ENCODE measurements at places on chromosomes 4 and X.

DNA sequence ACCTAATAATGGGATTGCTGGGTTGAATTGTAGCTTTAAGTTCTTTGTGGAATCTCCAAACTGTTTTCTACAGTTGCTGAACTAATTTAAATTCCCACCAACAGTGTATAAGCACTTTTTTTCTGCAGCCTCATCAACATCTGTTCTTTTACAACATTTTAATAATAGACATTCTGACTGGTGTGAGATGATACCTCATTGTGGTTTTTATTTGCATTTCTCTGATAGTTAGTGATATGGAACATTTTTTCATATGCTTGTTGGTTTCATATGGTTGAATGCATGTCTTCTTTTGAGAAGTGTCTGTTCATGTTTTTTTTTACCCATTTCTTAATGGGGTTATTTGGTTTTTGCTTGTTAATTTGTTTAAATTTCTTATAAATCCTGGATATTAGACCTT lies 1718.9 kb downstream of the C4orf33 start:
- H3K36me3 ChIP-seq, result no peaks in the 10 kb centered on the region
- no peaks in the 10 kb centered on the region for H3K27me3 ChIP-seq
- no peak for DNase-seq

DNA sequence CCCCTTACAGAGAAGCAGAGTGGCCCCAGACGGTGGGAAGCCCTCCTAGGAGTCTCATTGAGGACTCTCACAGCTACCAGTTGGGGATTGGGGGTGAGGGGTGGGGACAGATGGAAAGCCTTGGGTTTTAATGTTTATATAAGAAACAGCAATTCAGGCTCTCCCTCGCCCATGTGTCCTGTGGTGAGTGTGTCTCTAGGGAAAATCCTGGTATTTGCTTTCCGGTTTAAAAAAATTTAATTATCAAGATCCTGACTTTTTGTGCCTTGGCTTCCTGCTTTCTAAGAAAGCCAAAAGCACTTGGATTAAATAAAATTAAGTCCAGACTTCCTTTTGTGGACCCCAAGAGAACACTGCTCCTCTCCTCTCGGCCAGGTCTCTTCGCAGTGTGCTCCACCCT lies 93.8 kb downstream of the SOWAHB start:
- no peaks in the 10 kb centered on the region for H3K36me3 ChIP-seq
- no peak overlapping the region for H3K27ac ChIP-seq
- H3K4me3 ChIP-seq, result no peak overlapping the region
- DNase-seq, result no peak
- H3K4me1 ChIP-seq, result no peaks in the 10 kb centered on the region

- no peaks in the 10 kb centered on the region for H3K27me3 ChIP-seq
- no peaks in the 10 kb centered on the region for H3K36me3 ChIP-seq
- no peaks in the 10 kb centered on the region for H3K4me1 ChIP-seq
- H3K27ac ChIP-seq, result no peak overlapping the region
Measured at GRCh38 chr4:129900430-129900953, 804.5 kb downstream of the C4orf33 start.

GRCh38 chr4:56723201-56723605 lies 42.1 kb upstream of the HOPX start:
- peaks cover 2% of the 10 kb centered on the region for H3K36me3 ChIP-seq
- no peak overlapping the region for H3K4me3 ChIP-seq
- H3K4me1 ChIP-seq, result peaks cover 8% of the 10 kb centered on the region

DNA sequence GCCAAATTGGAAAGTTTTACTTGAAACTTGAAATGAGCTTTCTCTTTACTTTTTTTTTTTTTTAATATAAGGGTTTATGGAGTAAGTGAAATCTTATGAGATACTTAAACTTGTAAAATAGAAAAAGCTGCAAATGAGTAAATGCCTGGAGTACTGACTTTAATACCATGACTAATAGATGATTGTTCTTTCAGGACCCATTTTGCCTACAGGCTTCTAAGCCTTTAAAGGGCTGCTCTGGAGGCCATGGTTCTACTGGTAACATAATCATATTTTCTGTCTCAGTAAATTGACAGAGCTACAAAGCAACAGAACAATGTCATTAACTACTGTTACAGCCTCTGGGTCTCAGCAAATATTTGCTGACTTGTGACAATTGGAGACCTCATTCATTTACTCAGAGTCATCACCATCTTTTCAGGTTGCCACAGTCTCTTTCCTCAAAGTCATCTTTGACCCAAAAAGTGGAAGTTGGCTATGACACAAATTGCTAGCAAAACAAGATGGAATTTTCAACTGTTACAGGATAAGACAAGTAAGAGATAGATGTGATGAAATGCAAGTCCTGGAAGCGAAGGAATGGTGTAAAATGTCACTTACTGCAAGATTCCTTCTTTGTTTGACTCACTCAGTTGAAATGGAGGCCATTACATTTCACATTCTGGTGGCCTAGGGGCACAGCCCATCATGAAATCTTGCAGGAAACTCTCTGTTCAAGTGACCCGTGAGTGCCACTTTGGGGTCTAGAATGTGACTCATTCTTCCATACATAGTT lies 132.7 kb downstream of the BTC start:
- H3K36me3 ChIP-seq, result no peaks in the 10 kb centered on the region
- DNase-seq, result no peak
- no peaks in the 10 kb centered on the region for H3K4me1 ChIP-seq
- no peak overlapping the region for H3K27ac ChIP-seq
- H3K4me3 ChIP-seq, result no peak overlapping the region
- H3K27me3 ChIP-seq, result peaks cover 12% of the 10 kb centered on the region

DNA sequence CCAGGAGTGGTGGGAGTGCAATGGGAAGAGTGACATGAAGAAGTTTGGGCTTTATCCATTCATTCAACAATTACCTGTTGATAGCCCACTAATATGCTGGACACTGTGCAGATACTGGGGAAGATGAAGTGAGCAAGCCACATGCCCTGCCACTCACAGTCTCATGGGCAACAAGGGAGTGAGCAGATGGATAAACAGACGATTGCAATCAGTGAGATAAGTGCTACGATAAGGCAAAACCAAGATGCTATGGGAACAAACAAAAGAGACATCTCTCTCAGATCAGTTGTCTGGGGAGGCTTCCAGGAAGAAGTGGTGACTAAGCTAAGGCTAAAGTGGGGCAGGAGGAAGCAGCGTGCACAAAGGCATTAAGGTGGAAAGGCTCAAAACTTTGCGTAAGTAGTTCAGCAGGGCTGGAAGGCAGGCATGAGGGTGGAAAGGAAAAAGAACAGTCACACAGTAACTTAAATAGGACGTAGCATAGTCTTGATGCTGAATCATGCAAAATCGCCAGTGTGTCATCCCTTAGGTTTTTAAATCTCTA lies 31.7 kb downstream of the GAB3 start:
- no peaks in the 10 kb centered on the region for H3K27me3 ChIP-seq
- peaks cover 18% of the 10 kb centered on the region for H3K4me1 ChIP-seq
- H3K27ac ChIP-seq, result peak overlapping the region; percentile 16
- DNase-seq, result no peak
- peak overlapping the region; percentile 33 for H3K4me3 ChIP-seq
- no peaks in the 10 kb centered on the region for H3K36me3 ChIP-seq

DNA sequence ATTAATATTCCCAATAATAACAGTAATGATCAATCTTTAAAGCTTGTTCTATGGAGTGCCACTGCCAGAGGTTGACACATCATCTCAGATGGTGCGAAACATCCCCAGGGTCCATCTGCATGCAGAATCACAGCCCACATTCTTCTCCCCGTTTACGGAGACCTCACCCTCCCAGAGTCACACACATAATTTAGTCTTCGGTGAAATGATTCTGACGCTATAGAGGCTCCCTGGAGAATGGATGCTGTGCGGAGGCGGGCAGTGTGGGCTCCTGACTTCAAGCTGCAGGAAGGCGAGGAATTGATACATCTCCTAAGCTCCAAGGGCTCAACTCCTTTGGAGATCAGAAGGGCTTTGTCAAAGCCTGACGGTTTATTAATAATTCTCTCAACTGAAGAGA lies 11.0 kb upstream of the ARHGAP36 start:
- H3K4me3 ChIP-seq, result no peak overlapping the region
- peaks cover 26% of the 10 kb centered on the region for H3K27me3 ChIP-seq
- H3K27ac ChIP-seq, result no peak overlapping the region

- DNase-seq, result no peak
- H3K36me3 ChIP-seq, result peaks cover 4% of the 10 kb centered on the region
- H3K27ac ChIP-seq, result no peak overlapping the region
Measured at GRCh38 chr4:17670423-17670822, 56.0 kb downstream of the MED28 start.

DNA sequence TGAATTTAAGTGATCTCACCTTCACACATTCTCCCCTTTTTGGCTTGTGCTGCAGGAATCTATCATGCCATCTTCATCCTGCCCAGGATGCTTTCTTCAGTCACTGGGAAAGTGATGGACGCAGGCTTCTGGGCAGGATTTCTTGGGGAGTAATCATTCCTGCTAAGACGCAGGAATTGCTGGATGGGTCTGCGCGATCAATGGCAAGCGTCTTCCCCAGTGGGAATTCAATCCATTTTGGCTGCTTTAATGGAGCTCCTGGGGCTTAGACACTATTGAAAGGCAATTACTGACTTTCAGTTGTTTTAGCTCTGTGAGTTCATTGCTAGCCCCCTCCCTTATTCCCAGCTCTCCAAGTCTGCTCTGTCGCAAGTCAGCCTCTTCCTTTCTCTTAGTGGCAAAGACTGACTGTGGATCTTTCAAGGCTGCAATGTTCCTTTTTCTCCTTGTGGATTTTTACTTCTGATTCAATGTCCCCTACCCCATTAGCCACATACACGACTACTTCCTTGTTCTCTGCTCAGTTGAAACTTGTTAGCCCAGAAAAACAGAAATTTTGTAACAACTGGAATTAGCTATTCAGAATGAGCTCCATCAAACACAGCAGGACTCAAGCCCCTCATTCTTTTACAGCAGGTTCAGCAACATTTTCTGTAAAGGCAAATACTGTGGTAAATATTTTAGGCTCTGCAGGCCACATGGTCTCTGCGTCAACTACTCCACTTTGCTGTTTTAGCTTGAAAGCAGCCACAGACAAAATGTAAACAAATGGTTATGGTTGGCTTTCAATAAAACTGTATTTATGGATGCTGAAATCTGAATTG lies 154.9 kb downstream of the ASB9 start:
- no peak overlapping the region for H3K27ac ChIP-seq
- H3K27me3 ChIP-seq, result no peaks in the 10 kb centered on the region
- no peaks in the 10 kb centered on the region for H3K4me1 ChIP-seq
- no peak overlapping the region for H3K4me3 ChIP-seq

- no peak for DNase-seq
- H3K27me3 ChIP-seq, result peaks cover 9% of the 10 kb centered on the region
- no peaks in the 10 kb centered on the region for H3K36me3 ChIP-seq
- H3K27ac ChIP-seq, result no peak overlapping the region
Measured at GRCh38 chr4:142402900-142403299, 443.2 kb downstream of the INPP4B start.

- H3K27ac ChIP-seq, result no peak overlapping the region
- no peak overlapping the region for H3K4me3 ChIP-seq
- H3K4me1 ChIP-seq, result peaks cover 2% of the 10 kb centered on the region
- H3K36me3 ChIP-seq, result no peaks in the 10 kb centered on the region
- DNase-seq, result no peak
Measured at GRCh38 chrX:17587366-17587765, 149.9 kb upstream of the SCML1 start.

- peak overlapping the region; percentile 95 for H3K4me3 ChIP-seq
- peaks cover 23% of the 10 kb centered on the region for H3K36me3 ChIP-seq
Measured at GRCh38 chrX:1591863-1592469, 562 bp downstream of the AKAP17A start.

- H3K36me3 ChIP-seq, result no peaks in the 10 kb centered on the region
- peaks cover 64% of the 10 kb centered on the region for H3K4me1 ChIP-seq
- no peak overlapping the region for H3K27ac ChIP-seq
Measured at GRCh38 chr4:77120886-77121508, 36.0 kb upstream of the CCNG2 start.

DNA sequence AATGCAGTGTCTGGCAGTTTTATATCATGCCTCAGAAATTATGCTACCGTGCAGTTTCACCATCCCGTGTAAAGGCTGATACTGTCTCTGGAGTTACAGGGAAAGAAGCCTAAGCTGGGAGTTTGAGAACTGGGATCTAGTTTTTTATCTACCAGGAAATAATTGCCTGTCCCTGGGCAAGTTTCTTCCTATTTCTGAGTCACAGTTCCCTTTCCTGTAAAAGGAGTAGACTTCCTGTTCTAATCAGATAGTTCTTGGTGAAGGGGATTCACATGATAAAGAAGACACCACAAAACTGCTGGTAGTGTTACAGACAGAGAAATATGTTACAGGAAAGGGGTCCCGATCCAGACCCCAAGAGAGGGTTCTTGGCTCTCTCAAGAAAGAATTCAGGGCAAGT lies 17.1 kb downstream of the HERC3 start:
- H3K27me3 ChIP-seq, result no peaks in the 10 kb centered on the region
- no peak for DNase-seq
- peaks cover 54% of the 10 kb centered on the region for H3K36me3 ChIP-seq

DNA sequence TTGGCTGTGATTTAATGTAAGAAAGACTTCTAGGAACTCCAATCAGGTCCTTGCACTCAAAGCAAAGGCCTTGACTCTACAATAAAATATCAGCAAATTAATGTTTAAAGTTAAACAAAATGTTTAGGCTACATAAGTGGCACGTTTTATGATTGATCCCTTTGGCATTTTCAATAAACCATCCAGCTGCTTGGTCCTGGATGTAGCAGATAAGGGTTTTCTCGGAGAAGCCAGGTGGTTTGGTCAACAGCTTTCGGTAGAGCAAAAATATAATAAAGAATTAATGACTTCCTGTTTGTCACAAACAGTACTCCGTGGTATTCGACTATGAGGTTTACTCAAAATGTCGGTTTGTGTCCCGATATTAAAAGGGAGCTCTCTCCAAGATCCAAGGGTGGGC lies 95.8 kb downstream of the GEMIN8 start:
- H3K27me3 ChIP-seq, result peaks cover 28% of the 10 kb centered on the region
- no peak overlapping the region for H3K27ac ChIP-seq
- H3K4me1 ChIP-seq, result no peaks in the 10 kb centered on the region
- DNase-seq, result no peak
- no peaks in the 10 kb centered on the region for H3K36me3 ChIP-seq
- H3K4me3 ChIP-seq, result no peak overlapping the region

GRCh38 chr4:109798866-109799265 lies 2.9 kb downstream of the CFI start:
- no peak overlapping the region for H3K4me3 ChIP-seq
- DNase-seq, result no peak
- H3K27ac ChIP-seq, result no peak overlapping the region
- H3K36me3 ChIP-seq, result peaks cover 5% of the 10 kb centered on the region

DNA sequence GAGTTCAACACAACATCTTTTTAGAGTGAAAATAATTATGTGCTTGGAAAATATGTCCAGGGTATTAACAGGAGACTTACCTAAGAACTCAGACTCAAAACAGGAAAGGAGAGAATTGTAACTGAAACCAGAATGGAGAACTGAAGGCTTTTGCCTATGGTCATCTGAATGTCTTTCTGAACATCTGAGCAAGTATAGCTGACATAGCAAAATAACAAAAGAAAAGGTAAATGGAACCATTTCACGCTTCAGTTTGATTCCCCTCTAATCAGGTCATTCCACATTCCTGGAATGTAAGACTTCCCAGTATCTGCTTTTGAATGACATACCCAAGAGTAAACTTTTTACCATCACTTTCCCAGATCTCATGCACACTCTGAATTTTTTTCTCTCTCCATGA lies 500.4 kb upstream of the HS3ST1 start:
- no peak for DNase-seq
- no peak overlapping the region for H3K27ac ChIP-seq
- no peak overlapping the region for H3K4me3 ChIP-seq
- no peaks in the 10 kb centered on the region for H3K36me3 ChIP-seq

Measured in stimulated activated naive B cell treated with anti-CD40 and anti-IgM and Interleukin-4, amounts not matched to agents 10 μg/mL and 1 μg/mL and 100 μg/mL, for 72 hours (primary cell).